Activated naive CD4-positive, alpha-beta T cell treated with anti-CD3 and anti-CD28 coated beads, Interleukin-2, amount 50 U/mL, for 72 hours (primary cell): ENCODE measurements at places on chromosomes 1 and 21. TPM values are rescaled to one million over a fixed set of nuclear protein-coding genes. Genes with fewer than 3 reads are reported as not detected.

The LYPD8 gene
- not detected for total RNA-seq

The RIPK4 gene
- total RNA-seq: 0.52 TPM

The C8B gene
- not detected for total RNA-seq

The CNKSR1 gene
- 3.5 TPM for total RNA-seq

The LCE1B gene
- not detected for total RNA-seq

The AGBL4 gene
- total RNA-seq: 0.19 TPM

The COL9A2 gene
- total RNA-seq: 9.6 TPM

The ITLN2 gene
- not detected for total RNA-seq

The ADAMTS1 gene
- total RNA-seq: 0.31 TPM

The AMY2A gene
- total RNA-seq: not detected

The FHAD1 gene
- total RNA-seq: not detected

The LMX1A gene
- total RNA-seq: not detected

The GBP6 gene
- 0.31 TPM for total RNA-seq

The SERPINC1 gene
- not detected for total RNA-seq

The OR2M2 gene
- not detected for total RNA-seq

The NTRK1 gene
- total RNA-seq: 5.3 TPM

The BTBD8 gene
- 3.2 TPM for total RNA-seq

The CD1D gene
- not detected for total RNA-seq

The OR2T2 gene
- total RNA-seq: not detected

The HHIPL2 gene
- total RNA-seq: not detected

The IVL gene
- total RNA-seq: not detected

The RAB3B gene
- total RNA-seq: 0.08 TPM

The WLS gene
- total RNA-seq: not detected

The CCDC27 gene
- not detected for total RNA-seq

The KIRREL1 gene
- total RNA-seq: not detected

The CLCA4 gene
- not detected for total RNA-seq
